HS-27A (cell line): ENCODE measurements at places on chromosomes 7 and 10.

DNA sequence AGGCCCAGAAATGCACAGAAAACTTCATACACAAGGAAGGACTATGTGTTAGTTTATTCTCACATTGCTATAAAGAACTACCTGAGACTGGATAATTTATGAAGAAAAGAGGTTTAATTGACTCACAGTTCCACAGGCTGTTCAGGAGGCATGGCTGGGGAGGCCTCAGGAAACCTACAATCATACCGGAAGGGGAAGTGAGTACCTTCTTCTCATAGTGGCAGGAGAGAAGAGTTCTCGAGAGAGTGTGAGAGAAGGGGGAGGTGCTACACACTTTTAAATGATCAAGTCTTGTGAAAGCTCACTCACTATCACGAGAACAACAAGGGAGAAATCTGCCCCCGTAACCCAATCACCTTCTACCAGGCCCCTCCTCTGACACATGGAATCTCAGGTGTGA, 16.8 kb upstream of the RAMP3 start:
- DNase-seq: no peak

- no peak for DNase-seq
Measured at GRCh38 chr10:88505680-88506215, 77.4 kb downstream of the RNLS start.

- DNase-seq: no peak
Measured at GRCh38 chr10:28177944-28178637, 124.8 kb downstream of the MPP7 start.

GRCh38 chr7:113289140-113289740, 170.9 kb upstream of the SMIM30 start:
- no peak for DNase-seq

GRCh38 chr10:115975506-115975905, 297.5 kb downstream of the GFRA1 start:
- DNase-seq: no peak

- DNase-seq: no peak
Measured at GRCh38 chr10:33483816-33484190, 149.3 kb upstream of the NRP1 start.

- no peak for DNase-seq
Measured at GRCh38 chr10:26696786-26697162, 727 bp upstream of the PDSS1 start.

DNA sequence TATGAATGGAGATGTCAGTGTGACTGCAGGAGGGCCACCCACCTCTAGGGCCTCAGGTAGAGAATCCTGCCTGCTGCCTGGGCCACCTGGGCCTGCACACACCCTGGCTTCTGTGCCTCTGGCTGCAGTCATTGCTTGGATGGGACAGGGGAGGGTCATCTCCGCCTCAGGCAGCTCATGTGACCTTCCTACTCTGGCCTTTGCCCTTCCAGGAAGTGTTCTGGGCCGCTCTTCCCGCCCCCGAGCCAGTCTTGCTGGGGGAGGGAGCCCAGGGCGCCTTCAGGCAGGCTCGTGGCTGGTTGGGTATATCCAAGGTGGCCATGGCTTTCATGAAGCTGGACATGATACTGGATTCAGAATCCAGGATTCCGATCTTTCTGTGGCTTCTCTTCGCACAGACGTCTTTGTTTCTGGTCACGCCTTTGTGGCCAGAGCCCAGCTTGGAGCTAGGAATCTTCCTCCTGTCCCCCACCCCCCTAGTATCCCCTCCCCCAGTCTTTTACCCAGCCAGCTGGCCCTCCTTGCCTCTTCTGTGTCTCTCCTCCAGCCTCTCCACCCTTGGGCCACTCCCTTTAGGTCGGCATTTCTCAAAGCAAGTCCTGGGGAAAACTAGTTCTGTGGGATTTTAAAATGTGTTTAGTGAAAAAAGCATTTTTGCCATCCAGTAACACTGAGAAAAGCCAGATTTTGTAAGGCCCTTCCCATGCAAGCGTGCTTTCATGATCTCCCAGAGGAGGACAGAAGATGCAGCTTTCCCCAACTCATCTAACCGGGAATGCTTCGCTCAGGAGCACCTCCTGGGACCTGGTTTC, 119.6 kb downstream of the ZMIZ1 start:
- no peak for DNase-seq

DNA sequence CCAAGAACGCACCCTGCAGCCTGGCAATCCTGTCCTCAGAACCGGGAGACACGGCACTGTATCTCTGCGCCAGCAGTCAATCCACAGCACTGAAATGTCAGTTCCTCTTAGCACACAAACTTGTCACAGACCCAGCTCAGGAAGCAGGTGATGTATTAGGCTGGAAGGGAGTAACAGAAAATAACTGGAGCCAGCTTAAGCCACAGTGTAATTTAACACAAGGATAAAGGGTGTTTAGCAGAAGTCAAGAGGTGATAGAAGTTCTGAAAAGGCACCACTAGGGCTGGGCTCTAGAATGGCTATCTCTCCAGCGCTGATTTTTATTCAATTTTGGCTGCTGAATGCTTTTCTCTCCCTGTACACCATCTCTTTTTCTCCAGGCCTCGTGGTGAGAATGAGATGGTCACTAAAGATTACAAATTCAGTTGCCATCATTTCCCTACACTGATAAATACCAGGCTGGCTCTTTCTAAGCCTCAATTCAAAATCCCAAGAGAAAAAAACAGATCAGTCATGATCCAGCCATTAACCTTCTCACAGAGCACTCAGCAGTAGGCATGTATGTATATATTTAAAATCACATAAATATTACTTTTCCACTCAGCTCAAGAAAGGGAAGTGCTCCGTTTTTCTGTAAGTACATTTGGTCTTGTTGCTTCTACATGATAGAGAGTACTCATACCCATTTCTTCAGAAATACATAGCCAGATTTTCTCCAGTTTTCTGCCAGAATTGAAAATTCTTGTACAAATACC, 102.7 kb upstream of the PRSS1 start:
- no peak for DNase-seq

- DNase-seq: no peak
Measured at GRCh38 chr10:132136097-132136521, 50.6 kb upstream of the DPYSL4 start.

DNA sequence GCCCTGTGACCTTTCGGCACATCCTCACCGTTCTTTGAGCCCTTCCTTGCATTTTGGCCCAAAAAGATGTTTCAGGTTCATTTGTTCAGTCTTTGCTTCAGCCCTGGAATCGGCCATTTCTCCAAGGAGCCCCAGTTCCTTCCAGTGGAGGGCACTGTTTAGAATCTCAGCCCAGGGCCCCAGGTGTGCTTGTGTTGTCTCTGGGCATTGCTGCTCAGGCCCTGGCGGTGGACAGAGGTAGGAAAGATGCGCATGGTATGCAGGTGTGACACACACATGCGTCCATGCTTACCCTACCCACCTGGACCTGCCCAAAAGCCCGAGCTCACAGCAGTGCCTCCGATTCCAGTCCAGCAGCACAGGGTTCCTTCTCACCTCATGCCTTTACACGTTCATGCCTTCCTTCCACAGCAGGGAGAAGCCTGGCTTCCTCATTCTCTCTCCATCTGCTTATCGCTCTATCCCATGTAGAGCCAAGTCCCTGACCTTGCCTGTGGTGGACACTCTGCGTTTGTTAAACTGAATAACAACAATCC, 70.6 kb downstream of the LHPP start:
- no peak for DNase-seq

DNA sequence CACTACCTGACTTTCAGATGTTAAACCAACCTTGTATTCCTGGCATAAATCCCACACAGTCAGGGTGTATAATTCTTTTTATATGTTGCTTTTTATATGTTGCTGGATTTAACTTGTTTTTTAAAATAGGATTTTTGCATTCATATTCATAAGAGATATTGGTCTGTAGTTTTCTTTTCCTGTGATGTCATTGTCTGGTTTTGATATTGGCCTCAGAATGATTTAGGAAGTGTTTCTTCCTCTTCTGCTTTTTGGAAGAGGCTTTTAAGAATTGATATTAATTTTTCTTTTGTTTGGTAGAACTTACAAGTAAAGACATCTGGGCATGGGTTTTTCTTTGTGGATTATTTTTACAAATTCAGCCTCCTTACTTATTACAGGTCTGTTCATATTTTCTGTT, 93.1 kb downstream of the CARD11 start:
- DNase-seq: no peak

DNA sequence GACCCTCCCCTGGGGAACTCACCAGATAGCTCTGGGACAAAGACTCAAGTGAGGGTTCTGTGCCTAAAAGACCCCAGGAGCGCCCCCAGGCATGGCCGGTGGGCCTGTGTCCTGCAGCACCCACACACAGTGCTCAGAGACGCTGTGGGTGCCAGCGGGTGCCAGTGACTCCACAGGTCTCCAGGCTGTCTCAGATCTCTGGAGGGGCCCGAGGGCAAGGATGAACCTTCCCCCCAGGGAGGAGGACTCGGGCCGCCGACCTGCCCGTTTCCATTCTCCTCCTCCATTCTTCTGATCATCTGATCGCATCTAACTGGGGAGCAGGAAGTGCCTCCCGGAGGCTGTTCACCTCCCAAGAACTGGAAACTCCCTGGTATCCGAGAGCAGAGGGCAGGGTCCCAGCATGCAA, 980 bp downstream of the ADAM8 start:
- no peak for DNase-seq

DNA sequence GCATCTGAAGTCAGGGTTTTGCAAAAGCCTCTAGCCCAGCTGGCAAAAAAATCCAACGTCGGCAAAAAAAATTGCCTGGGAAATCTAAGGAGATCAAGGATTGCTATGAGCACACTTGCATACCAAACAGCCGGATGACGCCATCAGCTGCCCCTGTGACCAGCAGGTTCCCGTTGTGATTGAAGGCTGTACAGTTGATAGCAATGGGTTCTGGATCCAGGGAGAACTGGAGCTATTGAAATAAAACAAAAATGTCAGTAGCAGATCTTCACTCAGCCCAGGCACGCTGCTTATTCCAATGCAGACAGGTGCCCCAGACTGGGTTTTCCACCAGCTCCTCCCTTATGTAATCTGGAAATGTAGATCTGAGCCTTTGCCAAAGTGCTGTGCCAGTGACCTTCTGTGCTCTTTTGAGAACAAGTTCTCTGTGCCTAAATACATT, 18.7 kb upstream of the CYREN start:
- DNase-seq: no peak

DNA sequence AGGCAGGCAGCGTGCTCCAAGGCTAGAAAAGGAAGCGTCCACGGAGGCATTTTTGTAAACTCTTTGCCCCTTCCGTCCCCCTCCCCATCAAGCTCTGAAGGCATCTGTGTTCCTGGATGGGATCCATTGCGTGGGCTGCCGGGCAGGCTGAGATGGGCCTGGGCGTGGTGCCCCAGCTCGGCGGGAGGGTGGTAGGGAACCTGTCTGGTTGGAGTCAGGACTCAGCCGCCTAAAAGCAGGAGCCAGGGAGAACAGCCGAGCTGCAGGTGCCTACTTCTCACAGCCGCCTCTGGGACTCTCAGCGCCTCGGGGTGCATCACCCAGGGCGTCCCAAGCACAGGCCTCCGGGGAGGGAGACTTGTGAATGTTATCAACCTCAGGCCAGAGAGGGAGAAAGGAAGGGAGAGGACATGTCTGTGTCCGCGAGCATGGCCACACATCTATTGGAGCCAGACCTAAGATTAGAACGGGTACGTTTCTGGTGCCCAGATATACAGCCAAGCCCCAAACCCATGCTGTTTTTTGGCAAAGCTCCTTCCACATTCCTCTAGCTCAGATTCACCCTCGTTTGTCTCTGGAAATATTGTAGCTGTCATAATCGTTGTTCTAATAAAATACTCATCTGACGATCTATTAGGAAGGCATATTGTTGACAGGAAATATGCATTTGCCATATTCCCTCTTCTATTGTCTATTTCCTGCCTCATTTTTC, 48.6 kb upstream of the CTBP2 start:
- DNase-seq: no peak

- no peak for DNase-seq
Measured at GRCh38 chr7:132877573-132877972, 204.3 kb downstream of the CHCHD3 start.

- no peak for DNase-seq
Measured at GRCh38 chr10:132104062-132104461, 38.3 kb downstream of the JAKMIP3 start.

GRCh38 chr7:120792091-120792860, 65.7 kb downstream of the TSPAN12 start:
- peak; percentile 22 for DNase-seq

GRCh38 chr10:133027482-133027881, 60.2 kb upstream of the ADGRA1 start:
- DNase-seq: no peak

GRCh38 chr10:128063736-128064107, 62.5 kb downstream of the MKI67 start:
- no peak for DNase-seq

DNA sequence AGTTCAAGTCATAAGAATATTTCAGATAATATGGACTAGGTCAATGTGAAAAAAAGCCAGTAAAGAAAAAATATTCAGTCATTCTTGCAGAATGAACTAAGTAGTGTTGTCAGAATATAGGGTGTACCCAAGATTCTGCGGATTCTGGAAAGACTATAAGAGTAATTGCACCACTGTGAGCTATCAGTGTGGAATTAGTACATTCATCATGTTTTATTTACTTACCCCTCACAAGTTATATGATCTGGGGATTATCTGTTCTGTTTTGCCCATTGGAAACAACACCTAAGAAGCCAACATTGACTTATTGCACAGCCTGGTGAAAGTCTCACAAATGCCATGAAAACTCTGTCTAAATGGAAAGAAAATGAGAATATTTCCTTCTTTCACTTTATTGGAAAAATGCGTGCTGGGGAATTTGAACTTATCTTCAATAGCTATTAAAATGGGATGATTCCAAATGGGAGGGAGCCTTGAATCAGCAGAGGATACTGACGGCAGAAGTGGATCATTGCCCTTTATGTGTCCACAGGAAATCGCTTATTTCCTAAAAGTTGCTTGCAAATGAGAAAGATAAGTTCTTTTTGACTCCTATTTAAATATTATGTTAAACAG, 563.3 kb upstream of the POM121L12 start:
- no peak for DNase-seq

DNA sequence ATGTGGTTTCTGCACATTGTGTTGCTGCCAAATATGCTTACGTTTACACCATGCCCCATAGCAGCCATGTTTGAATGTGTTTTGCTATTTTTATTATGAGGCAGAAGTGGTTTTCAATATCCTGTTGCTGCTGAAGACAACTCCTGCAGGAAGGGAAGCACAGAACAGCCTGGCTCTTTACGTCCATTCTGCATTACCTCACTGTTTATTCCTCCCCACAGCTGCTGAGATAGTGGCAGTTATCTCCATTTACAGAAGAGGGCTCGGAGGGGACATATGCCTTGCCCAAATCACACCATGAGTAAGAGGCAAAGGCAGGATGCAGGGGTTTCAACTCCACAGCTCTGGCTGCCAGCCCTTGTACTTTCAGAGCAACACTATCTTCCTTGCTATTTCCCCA, 35.3 kb downstream of the PLPP4 start:
- DNase-seq: no peak

GRCh38 chr7:47839381-47839780, 108.9 kb downstream of the PKD1L1 start:
- DNase-seq: no peak

GRCh38 chr10:10911035-10911434, 106.6 kb upstream of the CELF2 start:
- DNase-seq: no peak

GRCh38 chr10:5555881-5556280, 31.1 kb downstream of the CALML3 start:
- no peak for DNase-seq

GRCh38 chr7:141012044-141012685, 2.6 kb downstream of the MRPS33 start:
- peak; percentile 24 for DNase-seq

- no peak for DNase-seq
Measured at GRCh38 chr10:99678921-99679320, 19.6 kb downstream of the ENTPD7 start.
